ENCODE measurements at places on chromosomes 6 and 20.

DNA sequence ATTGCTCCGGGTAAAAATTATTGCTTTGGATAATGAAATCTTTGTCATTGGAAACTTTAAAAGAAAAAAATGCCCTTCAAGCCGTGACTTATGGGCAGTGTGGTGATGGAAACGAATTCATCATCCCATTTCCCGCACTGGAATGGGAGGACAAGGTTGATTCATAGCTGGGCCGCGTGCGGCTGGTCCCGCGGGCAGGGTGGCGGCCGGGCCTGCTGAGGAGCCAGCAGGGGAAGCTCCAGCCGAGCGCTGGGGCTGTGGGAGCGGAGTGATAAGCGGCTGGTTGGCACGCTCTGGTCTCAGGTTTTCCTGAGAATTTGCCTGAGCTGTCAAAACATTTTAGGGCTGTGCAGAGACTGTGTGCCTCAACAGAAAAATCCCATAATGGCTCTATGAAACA lies 351.7 kb downstream of the CDC5L start:
- DNase-seq, result no peak

- no peak for DNase-seq
Measured at GRCh38 chr6:5160206-5160605, 75.1 kb downstream of the PPP1R3G start.

- no peak for DNase-seq
Measured at GRCh38 chr6:121236984-121237383, 97.3 kb downstream of the TBC1D32 start.

DNA sequence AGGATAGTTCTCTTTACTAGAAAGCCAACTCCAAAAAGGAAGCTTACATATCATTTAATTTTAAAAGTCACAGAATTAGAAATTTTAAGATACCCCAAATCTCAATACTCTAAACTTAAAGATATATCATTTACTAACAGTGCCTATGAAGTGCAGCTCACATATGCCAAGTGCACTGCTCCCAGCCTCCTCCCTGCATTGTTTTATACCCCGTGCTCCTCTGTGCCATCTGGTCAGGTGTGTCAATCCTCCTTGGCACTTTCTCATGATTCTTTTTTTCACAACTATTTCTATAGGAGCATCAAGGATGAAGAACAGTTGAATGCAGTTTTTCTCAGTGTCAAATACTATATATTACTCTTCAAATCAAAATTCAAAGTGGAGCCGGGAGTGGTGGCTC lies 8.8 kb downstream of the MAP7 start:
- no peak for DNase-seq

GRCh38 chr20:62623488-62624324 lies 18.6 kb upstream of the SLCO4A1 start:
- peak; percentile 83 for DNase-seq

DNA sequence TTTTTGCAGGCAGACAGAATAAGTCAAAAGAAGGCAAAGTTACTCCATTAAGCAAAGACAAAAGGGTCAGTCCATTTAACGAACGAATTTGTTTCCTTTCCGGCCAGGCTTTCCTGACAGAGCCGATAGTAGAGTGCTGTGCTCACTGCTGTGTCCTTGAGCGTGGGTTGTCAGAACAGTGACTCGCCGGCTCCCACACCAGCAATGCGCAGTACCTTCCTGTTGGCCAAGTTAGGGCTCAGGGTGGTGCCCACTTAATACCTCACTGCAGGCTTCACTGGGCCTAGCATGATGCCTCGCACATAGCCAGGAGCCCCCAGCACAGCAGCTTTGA lies 294.7 kb downstream of the FOXC1 start:
- no peak for DNase-seq

GRCh38 chr20:47502271-47503239 lies 868 bp downstream of the NCOA3 start:
- peak; percentile 52 for DNase-seq

DNA sequence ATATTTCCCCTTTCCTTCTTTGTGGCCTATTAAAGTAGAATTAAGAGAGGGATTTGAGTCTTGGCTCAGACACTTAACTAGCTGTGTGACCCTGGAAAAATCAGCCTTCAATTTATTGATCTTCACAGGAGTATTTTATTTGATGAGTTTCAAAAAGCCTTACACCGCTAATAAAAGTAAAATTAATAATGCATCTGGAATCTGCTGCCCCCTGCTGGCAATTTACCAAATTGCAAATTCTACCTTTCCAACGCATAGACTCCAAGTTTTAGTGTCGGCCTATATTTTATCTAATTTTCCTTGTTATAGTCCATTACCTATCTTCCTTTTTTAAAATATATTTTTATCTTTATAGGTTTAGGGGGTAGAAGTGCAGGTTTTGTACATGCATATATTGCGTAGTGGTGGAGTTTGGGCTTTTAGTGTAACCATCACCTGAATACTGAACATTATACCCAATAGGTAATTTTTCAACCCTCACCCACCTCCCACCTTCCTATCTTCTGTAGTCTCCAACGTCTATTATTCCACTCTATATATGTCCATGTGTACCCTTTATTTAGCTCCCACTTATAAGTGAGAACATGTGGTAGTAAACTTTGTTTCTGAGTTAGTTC lies 46.3 kb downstream of the GOPC start:
- DNase-seq, result peak; percentile 73

- DNase-seq, result no peak
Measured at GRCh38 chr6:28203201-28203600, 21.9 kb upstream of the ZSCAN9 start.

- DNase-seq, result no peak
Measured at GRCh38 chr20:45918779-45919537, 7.0 kb upstream of the PLTP start.

DNA sequence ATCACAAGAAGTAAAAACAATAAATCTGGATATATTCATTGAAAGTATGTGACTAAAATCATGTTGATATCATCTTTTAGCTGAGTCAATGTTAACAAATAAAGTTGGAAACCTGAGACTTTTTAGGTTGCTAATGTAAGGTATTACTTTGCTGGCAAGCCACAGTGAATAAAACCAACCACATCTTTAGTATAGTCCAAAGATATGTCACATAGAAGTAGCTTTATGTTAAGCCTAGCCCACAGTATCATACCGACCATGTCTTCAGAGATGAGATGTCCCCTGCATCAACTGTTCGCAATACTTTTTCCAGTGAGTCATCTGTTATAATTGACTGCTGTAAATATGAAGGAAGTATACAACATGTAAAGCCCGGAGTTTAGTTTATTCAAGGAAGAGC lies 107.6 kb upstream of the MCHR2 start:
- no peak for DNase-seq

All from CD4-positive, alpha-beta T cell treated with Interleukin-10 for 1 hour (primary cell).